CD8-positive, alpha-beta memory T cell (primary cell): ENCODE measurements at places on chromosomes 4 and X.

- DNase-seq: no peak
Observed at GRCh38 chr4:113659127-113659526, 102.4 kb downstream of the CAMK2D start.

DNA sequence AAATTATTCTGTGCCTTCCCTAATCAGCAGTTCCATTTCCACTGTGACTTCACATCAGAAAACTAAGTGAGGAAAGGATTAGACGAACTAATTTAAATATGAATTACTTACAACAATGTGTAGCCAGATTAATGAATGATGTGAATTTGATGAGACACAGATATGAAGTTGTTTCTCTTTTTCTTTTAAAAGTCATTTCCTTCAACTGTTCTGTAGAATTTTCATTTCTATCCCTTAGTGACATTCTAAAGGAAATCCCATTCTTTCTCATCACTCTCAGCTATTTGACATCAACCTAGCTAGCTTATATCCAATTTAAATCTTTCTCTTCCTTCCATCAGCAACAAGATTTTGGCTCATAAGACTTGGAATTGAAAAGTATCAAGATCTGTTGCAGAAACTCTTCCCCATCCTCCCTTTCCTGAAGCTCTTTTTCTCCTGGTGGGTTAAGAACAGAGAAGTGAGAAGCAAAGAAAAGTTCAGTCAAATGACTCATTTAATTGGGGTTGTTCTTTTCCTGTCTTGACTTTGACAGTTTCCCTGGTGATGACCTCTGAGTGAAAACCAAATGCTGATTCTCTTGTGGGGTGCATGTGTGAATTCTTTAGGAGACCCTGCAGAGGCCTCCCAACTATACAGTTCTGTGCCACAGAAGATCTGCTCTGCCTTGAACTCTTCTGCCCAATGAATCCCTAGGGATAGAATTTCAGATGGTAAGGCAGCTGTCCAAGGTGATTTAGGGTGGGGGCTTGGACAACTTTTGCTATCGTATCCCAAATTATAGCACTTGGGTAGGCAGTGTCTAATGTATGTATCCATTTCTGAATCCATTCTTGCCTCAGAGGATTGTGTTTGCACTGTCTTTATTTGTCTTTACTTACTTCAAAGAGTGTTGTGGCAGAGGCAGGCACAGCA is 232.5 kb upstream of the GPRIN3 start:
- no peak for DNase-seq

DNA sequence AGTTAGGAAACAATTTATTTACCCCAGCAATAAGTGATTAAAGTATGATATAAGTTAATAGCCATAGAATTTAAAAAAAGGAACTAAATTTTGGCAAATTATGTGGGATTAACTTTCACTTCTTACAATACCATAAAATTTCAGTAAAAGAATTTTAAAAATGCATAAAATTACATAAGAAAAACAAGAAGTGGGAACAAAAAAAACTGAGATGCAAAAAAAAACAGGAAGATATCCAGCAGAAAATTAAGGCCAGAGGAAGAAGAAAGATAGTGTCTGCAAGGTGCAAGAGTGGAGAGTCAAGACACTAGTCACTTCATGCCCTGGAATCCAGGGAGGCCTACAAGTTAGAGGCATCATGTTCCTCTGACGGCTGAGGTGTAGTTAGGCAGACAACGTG is 184.2 kb downstream of the GASK1B start:
- no peak for DNase-seq

- no peak for DNase-seq
Observed at GRCh38 chrX:45699158-45699557, 498.5 kb upstream of the DIPK2B start.

- DNase-seq: no peak
Observed at GRCh38 chrX:70998411-70999027, 67.6 kb upstream of the SLC7A3 start.

DNA sequence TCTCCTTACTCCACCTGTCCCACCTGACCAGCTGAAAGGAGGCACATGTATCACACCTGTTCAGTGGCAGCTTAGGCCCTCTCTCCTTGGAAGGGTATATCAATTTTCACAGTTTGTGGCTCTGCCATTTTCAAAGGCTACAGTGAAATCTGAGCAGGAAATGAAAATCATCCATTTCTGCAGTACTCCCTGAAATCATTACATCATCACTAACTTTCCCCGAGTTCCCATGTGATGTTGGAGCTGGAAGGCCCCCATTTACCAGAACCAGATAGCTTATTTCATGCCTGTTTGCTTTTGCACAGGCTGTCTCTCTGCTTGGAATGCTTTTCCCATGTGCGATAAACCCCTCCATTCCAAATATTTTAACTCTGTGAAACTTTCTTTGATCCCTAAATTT is 31.0 kb upstream of the STX18 start:
- DNase-seq: no peak

- DNase-seq: no peak
Observed at GRCh38 chr4:98529970-98530569, 128.3 kb downstream of the TSPAN5 start.

- no peak for DNase-seq
Observed at GRCh38 chr4:170122252-170122651, 32.5 kb upstream of the AADAT start.

DNA sequence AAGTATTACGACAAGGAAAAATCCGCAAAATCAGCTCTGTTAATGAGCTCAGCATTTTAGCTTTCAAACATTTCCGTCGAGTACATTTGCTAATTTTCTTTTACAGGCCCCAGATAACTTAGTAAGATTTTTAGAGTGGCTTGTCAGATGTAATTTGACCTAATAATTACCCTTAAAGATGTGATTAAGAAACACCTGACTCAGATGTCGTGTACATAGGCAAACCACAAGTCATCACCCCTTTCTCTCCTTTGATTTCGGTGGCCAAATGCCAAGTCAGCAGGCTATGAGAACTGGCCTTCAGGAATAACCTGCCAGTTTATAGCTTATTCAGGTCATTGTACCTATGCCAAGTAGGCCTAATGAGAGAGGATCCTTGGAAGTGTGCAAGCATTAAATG is 369.6 kb downstream of the PCDH7 start:
- DNase-seq: no peak

DNA sequence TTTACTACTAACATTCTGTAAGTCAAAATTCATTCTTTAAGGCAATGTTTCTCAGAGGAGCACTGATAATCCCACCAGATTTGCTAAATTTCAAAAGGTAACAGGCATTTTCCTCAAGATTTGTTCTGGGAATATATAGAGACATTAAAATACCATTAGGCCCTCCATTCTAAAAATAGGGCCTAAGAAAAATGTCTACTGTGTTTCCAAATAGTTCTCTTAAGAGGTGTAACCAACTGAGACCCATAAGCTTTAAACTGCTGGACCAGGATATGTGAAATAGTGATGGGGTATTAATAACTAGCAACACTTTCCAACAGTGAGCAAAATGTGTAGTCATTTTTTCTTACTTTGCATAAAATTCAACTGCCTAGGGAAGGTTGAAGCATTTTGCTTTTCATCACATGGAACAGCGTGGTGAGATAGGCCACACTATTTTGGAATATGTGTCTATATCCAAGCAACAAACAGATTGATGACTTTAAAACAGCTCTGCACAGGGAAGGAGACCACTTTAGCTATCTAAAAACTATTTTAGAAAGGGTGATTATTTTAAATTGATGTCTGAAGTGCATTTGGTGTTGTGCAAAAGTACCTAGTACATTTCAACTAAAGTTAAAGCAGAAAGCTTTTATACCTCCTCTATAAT is 89.9 kb downstream of the CORIN start:
- no peak for DNase-seq

DNA sequence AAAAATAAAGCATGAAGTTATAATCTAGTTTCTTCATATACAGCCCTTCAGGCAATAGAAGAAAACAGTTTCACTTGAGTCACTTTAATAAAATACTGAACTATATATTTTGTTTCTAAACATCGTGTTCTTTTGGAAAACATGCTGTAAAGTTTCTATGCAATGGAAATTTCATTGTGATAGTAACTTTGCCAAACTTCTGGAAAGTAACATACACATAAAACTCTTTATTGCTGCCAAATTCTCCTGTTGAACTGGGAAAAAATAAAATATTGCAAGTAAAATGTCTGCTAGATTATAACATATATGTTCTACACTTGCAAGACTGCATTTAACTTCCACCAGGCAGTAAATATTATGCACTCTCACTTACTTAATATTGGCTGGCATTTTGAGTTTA is 635.4 kb downstream of the SPRY1 start:
- DNase-seq: no peak

GRCh38 chr4:68074397-68074796 is 55.3 kb downstream of the TMPRSS11F start:
- DNase-seq: no peak

- no peak for DNase-seq
Observed at GRCh38 chrX:6325437-6325836, 96.8 kb upstream of the NLGN4X start.

- no peak for DNase-seq
Observed at GRCh38 chr4:161581262-161582230, 582.3 kb downstream of the FSTL5 start.

- DNase-seq: no peak
Observed at GRCh38 chr4:16227462-16227868, 1.2 kb upstream of the TAPT1 start.

DNA sequence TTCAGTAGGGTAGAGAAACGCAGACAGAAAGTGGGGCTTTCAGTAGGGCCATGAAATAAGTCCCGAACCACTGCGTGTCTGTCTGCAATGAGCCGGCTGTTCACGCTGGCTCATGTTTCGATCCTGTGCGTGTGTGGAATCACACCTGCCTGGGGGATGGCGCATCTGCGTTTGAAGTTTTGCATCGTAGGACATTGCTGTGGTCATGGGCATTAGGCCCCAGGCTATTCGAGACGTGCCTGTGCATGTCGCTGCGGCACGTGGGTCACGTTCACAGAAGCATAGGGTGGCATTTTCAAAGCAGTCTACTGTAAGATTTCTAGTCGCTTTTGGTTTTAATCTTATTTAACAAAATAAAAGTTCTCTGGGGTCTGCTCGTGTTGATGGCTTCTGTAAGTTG is 25.5 kb upstream of the HGFAC start:
- DNase-seq: no peak

DNA sequence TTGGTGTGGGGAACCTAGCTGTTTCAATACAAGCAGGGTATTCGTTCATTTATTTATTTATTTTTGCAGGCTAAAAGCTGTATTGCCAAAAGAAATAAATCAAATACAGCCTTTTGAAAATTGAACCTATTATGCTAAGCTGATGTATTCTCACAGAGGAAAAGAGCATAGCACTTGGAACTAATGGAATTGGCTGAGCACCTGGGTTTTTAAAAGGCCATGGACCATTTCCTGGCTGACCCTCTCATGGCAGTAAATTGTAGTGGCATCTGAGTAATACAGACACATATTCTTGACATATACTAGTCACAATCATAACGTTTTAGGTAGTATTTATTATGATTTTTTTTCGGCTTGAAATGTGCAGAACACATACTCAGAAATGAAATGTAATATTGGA is 71.8 kb upstream of the ALG13 start:
- DNase-seq: no peak

DNA sequence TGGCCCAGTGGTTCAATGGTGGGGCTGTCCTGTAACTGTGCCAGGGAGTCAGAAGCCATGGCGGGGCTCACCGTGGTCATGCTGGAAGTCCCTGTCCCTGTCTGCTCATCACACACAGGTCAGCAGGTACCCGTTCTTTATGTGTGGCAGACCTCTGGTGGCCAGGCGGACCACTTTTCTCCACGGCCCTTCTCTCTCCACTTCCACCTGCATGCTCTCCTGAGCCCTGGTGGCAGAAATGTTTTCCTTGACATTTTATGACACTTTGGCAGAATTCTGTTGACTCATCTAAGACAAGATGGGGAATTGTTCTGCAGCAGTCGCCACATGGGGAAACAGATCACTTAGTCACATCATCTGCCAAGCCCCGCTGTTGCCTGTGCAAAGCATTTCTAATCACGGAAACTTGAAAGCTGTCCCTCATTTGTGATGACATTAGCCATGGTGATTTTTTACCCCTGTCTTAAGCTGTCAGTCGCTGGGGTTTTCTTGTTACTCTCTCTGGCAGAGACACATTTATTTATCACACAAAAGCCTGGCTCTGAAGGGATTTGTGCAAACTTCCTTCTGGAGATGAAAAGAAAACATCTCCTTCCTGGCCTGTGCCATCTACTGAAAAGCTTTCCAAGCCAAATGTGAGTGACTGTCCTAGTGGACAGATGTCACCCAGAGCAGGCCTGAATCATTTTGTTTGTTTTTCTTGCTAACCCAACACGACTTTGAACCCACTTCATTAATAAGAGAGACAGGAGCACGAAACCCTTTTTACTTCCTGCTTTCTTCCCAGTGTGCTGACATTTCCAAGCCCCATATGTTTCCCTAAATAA is 38.8 kb upstream of the STIM2 start:
- no peak for DNase-seq

DNA sequence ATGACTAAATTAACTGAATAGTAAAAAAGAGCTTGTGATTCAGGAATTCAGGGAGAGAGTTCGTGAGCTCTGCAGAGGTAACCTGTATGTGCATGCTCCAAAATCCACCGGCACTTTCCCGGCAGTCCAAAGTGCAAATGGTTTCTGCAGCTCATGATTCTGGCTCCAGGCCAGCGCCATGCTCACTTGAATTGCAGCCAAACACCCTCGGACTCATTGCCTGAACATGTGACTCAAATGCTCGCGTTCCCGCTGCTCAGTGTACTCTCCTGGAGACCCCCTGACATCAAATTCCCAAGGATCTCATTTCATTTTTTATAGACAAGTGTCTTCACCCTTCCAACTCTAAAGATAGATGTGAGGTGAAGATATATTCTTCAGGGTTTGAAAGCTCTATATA is 44.1 kb upstream of the SH3RF1 start:
- no peak for DNase-seq

GRCh38 chr4:77009511-77010115 is 60.1 kb downstream of the SEPTIN11 start:
- DNase-seq: no peak

DNA sequence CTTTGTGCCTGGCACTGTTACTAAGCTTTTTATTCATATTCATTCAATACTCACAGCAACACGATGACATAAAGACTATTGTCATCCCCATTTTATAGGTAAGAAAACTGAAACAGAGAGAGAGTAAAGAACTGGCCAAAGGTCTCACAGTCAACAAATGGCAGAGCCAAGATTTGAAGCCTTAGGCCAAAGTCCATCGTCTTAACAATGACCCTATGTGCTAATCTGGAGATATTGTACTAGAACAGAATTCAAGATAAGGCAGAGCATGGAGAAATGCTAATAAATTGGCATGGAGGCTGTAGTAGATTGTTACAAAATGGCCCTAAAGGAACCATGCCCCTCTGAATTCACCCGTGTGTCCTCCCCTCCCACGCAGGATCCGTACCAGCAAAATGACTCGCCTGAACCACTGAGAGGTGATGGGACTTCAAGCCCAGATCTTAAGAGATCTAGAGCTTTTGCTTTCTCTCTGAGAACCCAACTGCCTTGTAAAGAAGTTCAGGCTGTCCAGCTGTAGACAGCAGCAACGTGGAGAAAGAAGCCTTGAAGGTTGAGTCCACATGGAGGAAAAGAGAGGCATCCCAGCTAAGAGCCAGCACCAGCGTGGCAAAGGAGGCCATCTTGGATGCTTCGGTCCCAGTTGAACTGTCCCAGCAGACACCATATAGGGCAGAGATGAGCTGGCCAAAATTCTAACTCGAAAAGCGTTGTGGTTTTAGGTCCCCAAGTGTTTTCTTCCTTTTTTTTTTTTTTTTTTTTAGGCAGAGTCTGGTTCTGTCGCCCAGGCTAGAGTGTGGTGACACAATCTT is 52.8 kb upstream of the RBM47 start:
- no peak for DNase-seq
